BJ (cell line): ENCODE measurements at places on chromosomes 11 and 22. TPM values are rescaled to one million over a fixed set of nuclear protein-coding genes. Genes with fewer than 3 reads are reported as not detected.

Gene MRPL17
- polyA plus RNA-seq: 68.9 and 82.3 TPM in 2 replicates

Gene TREH
- not detected in 2 replicates for polyA plus RNA-seq

Gene SEC14L2
- polyA plus RNA-seq: 20.1 and 22.8 TPM in 2 replicates

Gene OR8D4
- polyA plus RNA-seq: not detected in 2 replicates

Gene OR2D2
- 0.06 and 0.13 TPM in 2 replicates for polyA plus RNA-seq

Gene PARVG
- polyA plus RNA-seq: not detected in 2 replicates

Gene TMEM191B
- polyA plus RNA-seq: 0.44 and 1.6 TPM in 2 replicates

Gene PGR
- not detected in 2 replicates for polyA plus RNA-seq

Gene GNG3
- polyA plus RNA-seq: not detected in 2 replicates

Gene CREB3L1
- 21.5 and 39.4 TPM in 2 replicates for polyA plus RNA-seq

Gene CCDC87
- polyA plus RNA-seq: 0.12 and 0.15 TPM in 2 replicates

Gene ALDH3B1
- 48.4 and 74.2 TPM in 2 replicates for polyA plus RNA-seq

Gene UBQLNL
- polyA plus RNA-seq: 0.25 and 0.31 TPM in 2 replicates

Gene SYT12
- 0.13 TPM in 2 replicates for polyA plus RNA-seq

Gene PACSIN3
- polyA plus RNA-seq: 17.6 and 25.2 TPM in 2 replicates

Gene CLDN5
- polyA plus RNA-seq: 0.05 TPM in 1 of 2 replicates, not detected in the other

Gene AQP11
- polyA plus RNA-seq: 1.2 and 1.3 TPM in 2 replicates

Gene PTGDR2
- 0.02 TPM in 2 replicates for polyA plus RNA-seq

Gene CNIH2
- polyA plus RNA-seq: 0.75 and 1.2 TPM in 2 replicates

Gene RPS3
- 3,005 and 3,406 TPM in 2 replicates for polyA plus RNA-seq

Gene KDELR3
- polyA plus RNA-seq: 150 and 222 TPM in 2 replicates

Gene C1QTNF5
- polyA plus RNA-seq: 12.2 and 19.4 TPM in 2 replicates

Gene BTBD10
- 26.9 and 50.9 TPM in 2 replicates for polyA plus RNA-seq

Gene GGT5
- polyA plus RNA-seq: 13.3 and 29.1 TPM in 2 replicates

Gene LRRC4C
- polyA plus RNA-seq: 0.04 TPM in 1 of 2 replicates, not detected in the other

Gene EIF3M
- 202 and 394 TPM in 2 replicates for polyA plus RNA-seq

Gene DNHD1
- polyA plus RNA-seq: 2.3 and 3.1 TPM in 2 replicates

Gene LRRC74B
- polyA plus RNA-seq: not detected in 2 replicates

Gene TTC12
- polyA plus RNA-seq: 11.2 and 14.0 TPM in 2 replicates

Gene C11orf97
- not detected in 2 replicates for polyA plus RNA-seq

Gene SLC37A4
- 14.1 and 21.4 TPM in 2 replicates for polyA plus RNA-seq

Gene KRTAP5-11
- polyA plus RNA-seq: not detected in 2 replicates

Gene MAP6
- polyA plus RNA-seq: 10.9 and 12.3 TPM in 2 replicates

Gene MEI1
- 3.2 and 3.8 TPM in 2 replicates for polyA plus RNA-seq

Gene HBG1
- polyA plus RNA-seq: not detected in 2 replicates

Gene KLHDC7B
- polyA plus RNA-seq: 0.34 and 0.39 TPM in 2 replicates

Gene RFPL2
- polyA plus RNA-seq: not detected in 2 replicates

Gene RIN1
- 6.3 and 9.2 TPM in 2 replicates for polyA plus RNA-seq

Gene CAVIN3
- 81.8 and 134 TPM in 2 replicates for polyA plus RNA-seq

Gene CPT1B
- polyA plus RNA-seq: 3.2 and 4.3 TPM in 2 replicates

Gene H19
- 1.7 and 1.9 TPM in 2 replicates for polyA plus RNA-seq

Gene OR2AT4
- polyA plus RNA-seq: not detected in 2 replicates

Gene MUC5AC
- polyA plus RNA-seq: not detected in 2 replicates

Gene VPREB1
- polyA plus RNA-seq: not detected in 2 replicates

Gene CCDC81
- polyA plus RNA-seq: 4.3 and 6.3 TPM in 2 replicates
